Amygdala (tissue), 56 donors: ENCODE measurements at places on chromosomes 12 and 14.
A peak's percentile ranks its signal among the peaks of the same experiment; 100 is the strongest.

DNA sequence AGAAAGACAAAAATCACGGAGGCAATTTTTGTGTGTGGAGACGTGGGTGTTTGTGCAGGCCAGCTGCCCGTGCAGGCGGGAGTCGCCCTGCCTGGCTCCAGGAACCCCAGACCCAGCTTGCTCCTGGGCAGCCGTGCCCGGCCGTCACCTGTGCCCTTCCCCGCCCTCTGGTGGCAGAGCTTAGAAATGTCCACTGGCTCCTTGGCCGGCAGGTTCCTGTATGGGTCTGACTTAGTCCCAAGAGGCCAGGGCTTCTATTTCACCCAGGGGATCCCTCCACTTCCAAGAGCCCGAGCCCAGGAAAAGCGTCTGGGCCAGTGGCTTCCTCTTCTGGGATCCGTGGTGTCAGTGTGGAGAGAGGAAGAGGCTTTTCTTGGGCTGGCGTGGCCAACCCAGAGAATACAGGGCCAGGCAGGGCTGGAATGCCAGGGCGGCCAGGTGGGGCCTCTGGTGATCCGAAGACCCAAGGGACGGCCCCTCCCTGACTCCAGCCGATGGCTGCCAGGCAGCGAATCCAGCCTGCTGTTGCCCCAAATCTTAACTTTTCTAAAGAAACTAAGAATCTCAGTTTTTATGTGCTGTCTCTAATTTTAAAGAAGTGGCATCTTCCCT is 120.9 kb downstream of the TMEM132C start:
- peak; percentile 45 for DNase-seq

- DNase-seq, result no peak
Observed at GRCh38 chr14:27190296-27190695, 592.5 kb upstream of the NOVA1 start.

DNA sequence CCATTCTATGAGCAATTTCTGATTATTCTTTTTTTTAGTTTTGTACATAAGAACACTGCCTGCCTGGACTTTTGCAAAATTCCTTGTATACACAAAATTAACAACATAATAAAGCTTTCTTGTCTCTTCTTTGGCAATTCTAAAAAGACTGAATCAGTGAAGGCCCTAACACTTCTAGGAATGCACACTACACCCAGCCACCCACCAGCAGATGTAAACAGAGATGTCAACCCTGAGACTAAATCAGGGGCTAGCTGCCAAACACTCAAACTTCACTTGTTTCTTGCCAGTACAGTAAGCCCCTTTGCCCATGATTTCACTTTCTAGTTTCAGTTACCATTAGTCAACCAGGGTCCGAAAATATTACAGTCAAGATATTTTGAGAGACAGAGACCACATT is 15.5 kb downstream of the DCAF5 start:
- DNase-seq, result no peak

- DNase-seq, result no peak
Observed at GRCh38 chr12:46430340-46430948, 57.9 kb upstream of the SLC38A2 start.

GRCh38 chr12:26636710-26637328 is 196.2 kb downstream of the ITPR2 start:
- DNase-seq, result no peak

GRCh38 chr12:120639771-120640721 is at the start of gene CABP1:
Gene CABP1, plus strand, starts transcription at chr12:120640626. Its CDS starts 60 bp downstream, at chr12:120640686.
- no peak for DNase-seq

GRCh38 chr12:75982169-75982564 is 49.4 kb downstream of the PHLDA1 start:
- DNase-seq, result no peak

GRCh38 chr14:21093769-21094681 is 4.4 kb downstream of the ZNF219 start:
- DNase-seq, result no peak

GRCh38 chr12:119100933-119101332 is 77.8 kb upstream of the HSPB8 start:
- DNase-seq, result no peak

- no peak for DNase-seq
Observed at GRCh38 chr12:124917841-124918621, 3.6 kb upstream of the UBC start.

- DNase-seq, result no peak
Observed at GRCh38 chr12:71664411-71665089, 449 bp downstream of the THAP2 start.

- DNase-seq, result no peak
Observed at GRCh38 chr14:54590481-54590880, 23.6 kb downstream of the SAMD4A start.

DNA sequence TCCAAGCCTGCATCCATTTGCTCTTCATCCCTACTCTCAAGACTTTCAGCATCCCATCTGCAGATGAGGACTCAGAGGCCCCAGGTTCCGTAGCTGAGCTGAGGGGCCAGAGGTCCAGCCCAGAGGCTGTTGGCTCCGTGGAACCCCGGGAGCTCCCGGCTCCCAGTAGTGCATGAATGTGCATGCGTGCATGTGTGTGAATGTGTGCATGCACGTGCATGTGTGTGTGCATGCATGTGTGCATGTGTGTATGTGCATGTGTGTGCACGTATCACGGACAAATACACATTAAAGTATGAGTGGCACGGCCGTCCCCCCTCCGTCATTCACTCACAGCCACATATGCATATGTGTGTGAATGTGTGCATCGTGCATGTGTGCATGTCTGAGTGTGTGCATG is 149.9 kb downstream of the KIF26A start:
- DNase-seq, result no peak

- DNase-seq, result no peak
Observed at GRCh38 chr14:50605766-50606165, 45.8 kb downstream of the ATL1 start.

GRCh38 chr12:5489760-5490406 is 58.0 kb downstream of the NTF3 start:
- DNase-seq, result no peak

DNA sequence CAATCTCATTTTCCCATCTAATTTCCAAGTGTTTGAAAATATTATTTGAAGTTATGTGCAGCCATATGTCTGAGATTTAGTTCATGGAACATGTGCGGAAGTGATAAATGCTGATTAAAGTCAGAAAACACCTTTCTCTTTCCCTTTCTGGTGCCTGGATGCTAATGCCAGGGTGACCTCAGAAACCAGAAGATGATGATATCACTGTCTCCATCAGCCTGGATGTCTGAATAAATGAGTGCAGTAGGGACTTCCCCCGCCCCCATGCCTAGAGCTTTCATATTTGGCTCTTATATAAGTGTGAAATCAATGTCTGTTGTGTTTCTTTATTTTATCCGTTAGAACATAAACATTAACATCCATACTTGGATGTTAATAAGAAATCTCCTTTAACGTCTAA is 261.9 kb upstream of the LRIG3 start:
- no peak for DNase-seq

DNA sequence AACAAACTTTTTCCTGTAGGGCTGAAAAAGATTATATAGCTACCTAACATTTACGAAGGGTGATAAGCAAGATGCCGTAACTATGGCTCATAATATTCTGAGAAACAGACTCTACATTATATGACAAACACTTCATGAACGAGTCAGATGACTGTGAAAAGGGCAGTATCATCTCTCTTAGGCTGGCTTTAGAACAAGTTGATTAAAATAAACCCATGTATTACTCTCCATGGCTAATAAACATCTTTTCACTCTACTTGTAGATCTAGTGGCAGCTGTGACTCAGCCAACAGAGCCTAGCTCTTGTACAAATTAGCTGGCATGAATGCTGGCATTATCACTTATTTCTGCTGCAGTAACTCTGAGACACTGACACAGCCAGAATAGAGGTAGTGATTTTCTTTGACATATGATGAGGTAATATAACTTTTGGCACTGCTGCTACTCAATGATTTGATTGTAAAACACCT is 47.1 kb downstream of the SLC2A13 start:
- peak; percentile 7 for DNase-seq

DNA sequence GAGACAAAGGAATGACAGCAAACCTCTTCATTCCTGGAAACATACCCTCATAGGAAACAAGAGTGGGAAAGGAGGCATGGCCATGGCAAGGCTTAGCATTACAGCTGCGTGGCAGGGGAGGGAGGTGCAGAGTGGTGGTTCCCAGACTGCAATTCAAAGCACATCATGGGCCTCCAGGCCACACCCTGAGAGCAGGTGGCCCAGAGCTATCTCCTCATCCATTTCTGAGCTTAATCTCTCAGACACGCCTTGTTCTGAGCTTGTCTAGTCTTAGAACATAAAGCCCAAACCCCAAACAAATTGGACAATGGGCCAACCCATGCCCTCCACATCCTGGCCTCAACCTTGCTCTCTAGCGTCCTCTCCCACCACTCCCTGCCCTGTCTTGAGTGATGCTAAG is 5.9 kb upstream of the KRT3 start:
- DNase-seq, result no peak

DNA sequence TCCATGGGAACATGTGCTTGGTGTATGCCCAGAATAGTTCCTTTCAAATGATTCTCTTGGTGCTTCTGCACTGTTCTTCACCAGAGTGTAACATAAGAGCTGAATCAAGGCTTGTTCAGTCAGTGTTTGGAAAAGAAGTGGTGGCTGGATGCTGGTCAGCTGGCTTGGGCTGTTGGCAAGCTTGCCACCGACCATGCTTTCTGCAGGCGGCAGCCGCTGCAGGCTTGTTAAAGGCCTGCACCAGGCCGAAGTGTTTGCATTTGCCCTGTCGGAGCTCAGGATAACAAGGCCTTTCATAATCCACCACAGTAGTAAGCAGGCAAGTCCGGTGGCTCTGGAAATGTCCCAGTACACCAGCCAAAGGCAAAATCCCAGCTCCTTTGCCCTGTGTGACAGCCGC is 26.9 kb downstream of the DAAM1 start:
- DNase-seq, result peak; percentile 75

DNA sequence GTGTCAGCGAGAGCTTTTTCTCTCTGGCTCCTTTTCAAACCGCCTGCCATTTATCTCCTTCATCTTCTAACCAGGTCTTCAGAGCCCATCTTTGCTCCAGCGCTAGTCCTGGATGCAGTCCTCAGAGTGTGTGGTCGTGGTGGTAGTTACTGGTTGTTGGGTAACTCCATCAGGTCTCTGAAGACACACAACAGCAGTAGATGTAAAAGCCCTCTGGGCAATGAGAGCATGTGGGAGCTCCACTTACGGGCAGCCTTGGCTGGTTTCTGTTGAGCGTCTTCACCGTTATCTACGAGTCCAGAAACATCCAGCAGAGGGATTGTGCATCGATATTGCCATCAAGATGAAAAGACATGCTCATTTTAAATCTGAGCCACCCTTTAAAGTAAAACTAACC is 61.2 kb downstream of the FBXL14 start:
- DNase-seq, result no peak

DNA sequence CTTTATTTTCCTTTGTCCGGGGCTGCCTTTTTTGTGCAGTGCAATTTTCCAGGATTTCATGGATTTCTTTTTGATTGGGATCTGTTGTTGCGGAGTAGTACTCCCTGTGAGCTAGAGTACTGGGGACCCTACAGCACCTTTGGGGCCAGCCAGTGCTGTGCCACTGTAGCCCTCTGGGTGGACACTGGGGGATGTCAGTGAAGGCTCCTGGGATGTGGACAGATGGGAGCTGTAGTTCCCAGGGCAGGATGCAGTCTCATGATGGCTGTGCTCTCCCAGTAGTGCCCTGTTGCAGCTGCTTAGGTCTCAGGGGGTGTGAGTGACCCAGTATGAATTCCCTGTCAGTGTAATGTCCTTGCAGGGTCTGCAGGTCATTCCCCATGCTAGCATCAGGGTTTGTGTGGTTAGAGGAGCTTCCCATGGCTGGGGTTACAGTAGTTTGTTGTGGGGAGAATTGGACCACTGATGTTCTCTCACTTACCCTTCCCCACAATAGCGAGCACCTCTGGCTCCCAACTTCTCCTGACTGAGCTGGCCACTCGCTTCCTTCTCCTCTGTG is 72.2 kb downstream of the BRMS1L start:
- peak; percentile 22 for DNase-seq

DNA sequence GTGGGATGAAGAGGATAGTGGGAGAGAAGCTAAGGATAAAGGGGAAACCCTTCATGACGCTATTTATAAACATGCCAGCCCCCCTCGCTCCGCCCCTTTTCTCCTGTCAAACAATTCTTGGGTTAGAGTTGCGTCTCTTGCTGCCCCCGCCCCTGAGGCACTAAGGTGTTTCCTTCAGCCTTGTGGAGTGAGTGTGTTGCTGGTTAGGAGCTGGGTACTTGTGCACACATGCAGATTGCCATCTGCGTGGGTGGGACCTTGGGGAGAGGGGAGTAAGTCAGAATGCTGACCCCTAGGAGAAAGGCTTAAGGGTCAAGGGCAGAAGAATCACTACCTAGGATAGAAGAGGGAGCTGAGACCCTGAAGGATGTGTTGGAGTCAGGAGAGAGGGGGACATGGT is 5.4 kb downstream of the FOXJ2 start:
- DNase-seq, result no peak

DNA sequence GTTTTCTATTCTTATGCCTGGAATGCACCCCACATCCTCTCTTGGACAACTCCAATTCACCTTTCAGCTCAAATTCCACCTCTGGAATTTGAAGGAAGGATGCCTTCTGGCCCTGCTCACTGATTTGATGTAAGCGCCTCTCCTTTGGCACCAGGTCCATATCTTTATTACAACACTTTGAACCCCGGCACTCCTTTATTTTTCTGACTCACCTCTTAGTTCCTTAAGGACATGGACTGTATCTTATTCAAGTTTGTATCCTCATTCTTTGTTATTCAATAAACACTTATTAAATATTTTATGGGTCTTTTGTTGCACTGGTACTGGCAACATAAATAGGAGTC is 3.1 kb downstream of the GALC start:
- DNase-seq, result no peak

- no peak for DNase-seq
Observed at GRCh38 chr14:63266106-63266505, 52.6 kb downstream of the GPHB5 start.

- no peak for DNase-seq
Observed at GRCh38 chr12:70936203-70936813, 15.8 kb upstream of the PTPRR start.

DNA sequence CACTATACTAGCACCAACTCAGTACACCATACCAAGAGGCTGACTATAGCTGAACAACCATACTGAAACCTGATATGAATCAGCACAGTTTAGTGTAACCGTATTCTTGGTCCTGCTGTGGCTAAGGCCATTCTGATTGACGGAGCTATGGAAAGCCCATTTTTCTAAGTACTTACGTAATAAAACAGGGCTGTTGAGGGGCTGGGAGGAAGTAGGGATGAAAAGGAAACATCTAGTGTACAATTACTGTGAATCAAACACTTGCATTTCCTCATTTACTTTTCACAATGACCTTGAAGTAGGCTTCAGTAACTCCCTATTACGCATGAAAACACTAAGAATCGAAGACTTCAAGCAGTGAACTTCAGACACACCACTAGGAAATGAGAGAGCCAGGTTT is 198.2 kb downstream of the BTG1 start:
- no peak for DNase-seq

GRCh38 chr12:18074001-18074400 is 16.0 kb downstream of the RERGL start:
- DNase-seq, result no peak

DNA sequence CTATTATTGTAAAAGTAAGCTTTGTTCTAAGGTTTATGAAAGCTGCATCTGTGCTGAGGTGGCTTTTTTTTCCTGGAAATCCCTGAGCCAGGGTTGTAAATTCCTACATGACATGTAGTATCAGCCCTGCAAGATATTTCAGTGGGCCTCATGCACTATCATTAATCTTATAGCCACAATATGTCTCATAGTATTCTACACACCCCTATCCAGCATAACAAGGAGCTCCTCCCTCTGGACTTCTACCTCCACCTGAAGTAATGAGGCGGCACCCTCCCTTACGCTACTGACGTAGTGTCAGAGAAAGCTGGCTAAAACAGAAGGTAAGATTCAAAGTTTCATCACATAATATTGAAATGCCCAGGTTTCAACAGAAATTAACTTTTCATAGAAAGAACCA is 35.5 kb downstream of the SLC5A8 start:
- no peak for DNase-seq
